RCC 7860 (cell line): ENCODE measurements at places on chromosomes 6 and 20.

GRCh38 chr6:134074151-134075055, 22.0 kb upstream of the SLC2A12 start:
- DNase-seq, result no peak

GRCh38 chr6:123338394-123338793, 298.4 kb downstream of the TRDN start:
- DNase-seq, result no peak

GRCh38 chr6:21325201-21325856, 268.2 kb upstream of the SOX4 start:
- DNase-seq, result no peak

DNA sequence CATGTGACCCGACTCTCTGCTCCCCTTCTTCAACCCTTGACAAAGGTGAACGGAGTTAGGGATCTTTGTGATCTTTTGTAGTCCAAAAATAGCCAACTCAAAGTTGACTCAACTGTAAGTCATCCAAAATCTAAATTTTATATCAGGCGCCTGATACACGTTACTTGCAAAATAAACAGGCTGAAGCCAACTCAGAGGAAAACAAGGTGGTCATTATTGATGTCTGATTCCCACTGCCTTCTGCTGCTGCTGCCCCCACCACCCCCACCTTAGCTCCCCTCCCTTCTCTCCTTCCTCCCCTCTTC, 13.2 kb upstream of the RNF8 start:
- DNase-seq, result no peak
